ENCODE measurements at places on chromosomes 2 and 18.
A peak's percentile ranks its signal among the peaks of the same experiment; 100 is the strongest.

- no peak for DNase-seq
These were observed 509 bp downstream of the PIEZO2 start for GRCh38 chr18:11148680-11149440.

DNA sequence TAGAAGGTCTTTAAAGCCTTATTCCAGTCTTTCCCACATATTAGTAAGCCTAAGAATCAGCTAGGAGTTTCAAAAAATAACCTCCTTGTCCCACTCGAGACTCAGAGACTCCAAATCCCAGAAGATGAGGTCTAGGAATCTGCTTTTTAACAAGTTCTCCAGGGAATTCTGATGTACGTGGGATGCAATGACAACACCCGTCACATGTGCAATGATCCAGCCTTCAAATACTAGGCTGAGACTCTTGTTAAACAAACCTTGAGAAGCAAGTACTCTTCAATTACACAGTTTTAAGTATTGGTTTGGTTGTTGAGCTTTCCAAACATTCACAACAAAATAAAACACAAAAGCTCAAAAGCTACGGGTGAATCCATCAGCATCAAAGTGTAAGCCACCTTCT is 53.9 kb downstream of the EPG5 start:
- no peak for DNase-seq

DNA sequence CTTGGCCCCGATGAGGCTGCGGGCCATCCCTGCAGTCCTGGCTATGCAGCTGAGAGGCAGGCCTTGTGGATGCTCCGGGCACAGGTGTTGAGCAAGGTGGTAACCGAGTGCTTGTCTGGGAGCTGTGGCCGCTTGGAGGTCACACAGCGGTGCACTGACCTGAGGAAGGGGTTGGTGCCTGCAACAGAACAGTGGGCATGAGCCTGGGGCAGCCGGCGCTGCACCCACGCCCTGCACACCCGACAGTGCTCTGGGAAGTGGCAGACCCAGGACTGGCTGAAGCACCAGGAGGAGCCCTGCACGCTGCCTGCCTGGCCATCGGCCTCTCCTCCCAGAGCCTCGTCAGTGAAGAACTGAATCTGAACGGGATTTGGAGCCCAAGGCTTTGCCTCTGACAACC is 8.2 kb upstream of the POTEE start:
- DNase-seq, result no peak

DNA sequence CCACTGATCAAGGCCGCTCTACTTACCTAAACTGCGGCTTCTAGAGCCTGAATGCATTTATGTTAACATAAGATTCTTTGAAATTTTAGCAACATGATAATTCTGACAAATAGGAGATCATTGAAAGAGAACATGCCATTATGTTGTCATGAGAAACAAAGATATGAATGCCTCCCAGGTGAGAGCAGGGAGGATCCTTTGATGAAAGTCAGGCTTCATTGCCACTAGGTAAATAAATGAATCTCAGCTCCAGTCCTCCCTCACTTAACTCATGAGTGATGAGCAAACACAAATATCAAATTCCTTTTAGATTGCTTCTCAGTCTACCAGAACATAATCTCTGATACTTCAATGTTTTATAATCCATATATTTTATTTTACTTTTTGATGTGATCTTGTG is 463.2 kb upstream of the CDH7 start:
- no peak for DNase-seq

GRCh38 chr2:224948859-224949258 is 93.4 kb downstream of the DOCK10 start:
- peak; percentile 42 for DNase-seq

DNA sequence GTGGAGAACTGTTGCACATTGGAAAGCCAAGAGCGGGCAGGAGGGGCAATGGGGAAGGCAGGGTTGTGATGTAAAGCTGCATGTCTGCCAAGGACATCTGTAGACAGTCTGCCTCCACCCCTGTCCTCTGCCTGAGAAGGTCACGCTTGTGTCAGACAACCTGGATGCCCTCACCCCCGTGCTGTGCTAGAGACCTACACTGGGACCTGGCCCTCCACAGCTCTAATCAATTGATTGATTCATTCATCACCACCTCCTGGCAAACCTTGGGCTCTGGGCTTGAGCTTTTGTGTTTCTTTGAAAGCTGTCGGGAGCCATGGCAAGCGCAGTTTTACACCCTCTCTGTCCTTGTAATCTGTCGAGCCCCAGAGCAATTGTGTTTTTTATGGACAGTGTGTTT is 41.1 kb downstream of the MARCO start:
- DNase-seq, result no peak

- no peak for DNase-seq
These were observed 59.1 kb downstream of the COL6A3 start for GRCh38 chr2:237354892-237355291.

DNA sequence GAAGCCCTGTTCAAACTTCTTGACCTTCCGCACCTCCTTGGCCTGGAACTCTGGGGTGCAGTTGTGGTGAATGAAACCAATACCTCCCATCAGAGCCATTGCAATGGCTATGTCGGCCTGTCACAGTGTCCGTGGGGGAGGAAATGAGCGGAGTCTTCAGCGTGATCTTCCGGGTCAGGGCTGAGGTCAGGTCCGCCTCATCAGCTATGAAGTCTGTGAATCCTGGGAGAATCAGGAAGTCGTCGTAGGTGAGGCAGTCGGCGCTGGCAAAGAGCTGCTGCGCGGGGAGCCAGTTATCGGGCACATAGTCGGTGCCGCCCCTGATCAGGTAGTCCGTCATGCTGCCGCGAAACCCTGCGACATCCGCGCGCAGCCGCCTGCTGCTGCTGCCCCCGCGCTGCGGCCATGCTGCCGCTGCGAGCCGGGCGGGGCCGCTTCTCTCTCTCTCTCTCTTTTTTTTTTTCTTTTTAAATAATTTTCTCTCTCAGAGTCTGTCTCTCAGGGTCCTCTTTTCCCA is 154.1 kb upstream of the ZSWIM2 start:
- DNase-seq, result no peak

DNA sequence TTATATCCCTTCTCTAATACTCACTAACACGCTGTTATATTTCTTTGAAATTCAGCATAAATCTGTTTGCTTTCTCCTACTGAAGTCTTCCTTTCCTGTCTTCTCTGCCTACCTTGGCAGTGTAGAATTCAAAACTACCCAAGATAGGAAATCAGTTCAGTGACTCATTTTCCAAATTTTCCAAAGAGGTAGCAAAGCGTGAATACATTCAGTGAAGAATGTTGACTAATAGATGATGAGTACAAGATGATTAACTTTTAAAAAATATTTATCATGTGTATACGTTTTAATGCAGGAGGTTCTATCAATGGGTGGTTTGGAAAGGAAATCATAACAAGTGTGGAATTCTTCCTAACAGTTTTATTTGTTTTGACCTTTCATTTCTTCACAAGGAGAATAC is 201.9 kb upstream of the SLC8A1 start:
- no peak for DNase-seq

DNA sequence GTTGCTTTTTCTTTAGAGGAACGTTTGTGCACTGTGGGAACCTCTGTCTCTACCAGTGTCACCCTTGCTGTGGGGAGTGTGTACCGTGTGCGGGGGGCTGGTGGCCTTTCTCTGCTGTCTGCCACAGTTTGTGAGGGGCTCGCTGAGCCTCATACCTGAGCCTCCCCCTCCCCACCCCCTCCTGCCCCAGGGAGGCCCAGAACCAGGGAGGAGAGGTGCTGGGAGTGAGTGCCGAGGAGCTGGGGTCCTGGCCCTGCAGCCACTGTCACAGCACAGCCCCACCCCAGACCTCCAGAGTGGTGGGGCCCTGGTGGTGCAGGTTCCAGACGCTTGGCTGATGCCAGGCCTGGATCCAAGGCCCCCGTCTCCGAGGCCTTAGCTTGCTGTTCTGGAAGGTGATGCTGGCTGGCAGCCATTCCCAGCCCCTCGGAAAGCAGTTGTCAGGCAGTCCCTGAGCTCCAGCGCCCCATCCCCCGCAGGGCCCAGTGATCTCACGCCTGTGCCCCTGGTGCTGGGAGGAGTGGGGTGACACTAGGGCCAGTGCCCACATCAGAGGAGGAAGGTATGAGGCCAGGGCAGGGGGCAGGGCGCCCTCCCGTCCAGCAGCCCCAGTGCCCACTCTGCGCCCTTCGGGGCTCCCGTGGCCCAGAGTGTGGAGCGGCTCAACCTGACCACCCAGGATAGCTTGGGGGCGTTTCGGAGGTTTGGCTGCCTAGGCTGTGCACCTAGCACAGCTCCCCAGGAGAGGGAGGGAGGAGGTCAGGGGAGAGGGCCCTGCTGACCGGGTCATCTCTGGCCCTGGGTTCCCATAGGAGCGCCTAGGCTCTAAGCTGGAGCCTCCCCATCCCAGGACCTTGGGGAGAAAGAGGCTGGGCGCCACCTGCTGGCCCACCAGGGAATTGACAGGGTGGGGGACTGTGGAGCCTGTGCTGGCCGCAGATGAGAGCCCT is 53.0 kb upstream of the ALPP start:
- DNase-seq, result peak; percentile 69

DNA sequence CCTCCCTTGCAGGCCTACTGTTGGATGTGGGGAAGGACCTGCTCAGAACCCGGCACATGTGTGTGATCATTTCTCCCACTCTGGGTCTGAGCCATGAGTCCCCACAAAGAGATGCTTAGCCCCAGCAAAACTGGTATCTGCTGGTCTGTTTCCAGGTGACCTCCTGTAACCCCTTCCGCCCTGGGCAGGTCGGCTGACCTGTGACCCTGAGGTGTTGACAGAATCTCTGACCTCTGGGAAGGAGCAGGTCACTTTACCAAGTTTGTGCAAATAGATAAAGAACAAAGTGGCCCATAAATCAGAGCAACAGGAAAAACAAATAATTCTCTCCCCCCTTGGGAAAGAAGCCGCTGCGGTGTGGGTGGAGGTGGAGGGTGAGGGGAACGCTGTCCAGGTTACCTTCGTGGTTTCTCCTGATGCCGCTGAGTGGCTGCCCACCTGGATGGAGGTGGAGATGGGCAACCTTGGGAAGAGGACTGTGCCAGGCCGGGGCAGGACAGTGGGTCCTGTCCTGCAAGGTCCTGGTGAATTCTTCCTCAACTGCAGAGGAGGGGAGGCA is 174.0 kb upstream of the MYCN start:
- DNase-seq, result no peak

GRCh38 chr2:129764376-129765325 is 214.8 kb upstream of the RAB6C start:
- DNase-seq, result no peak

DNA sequence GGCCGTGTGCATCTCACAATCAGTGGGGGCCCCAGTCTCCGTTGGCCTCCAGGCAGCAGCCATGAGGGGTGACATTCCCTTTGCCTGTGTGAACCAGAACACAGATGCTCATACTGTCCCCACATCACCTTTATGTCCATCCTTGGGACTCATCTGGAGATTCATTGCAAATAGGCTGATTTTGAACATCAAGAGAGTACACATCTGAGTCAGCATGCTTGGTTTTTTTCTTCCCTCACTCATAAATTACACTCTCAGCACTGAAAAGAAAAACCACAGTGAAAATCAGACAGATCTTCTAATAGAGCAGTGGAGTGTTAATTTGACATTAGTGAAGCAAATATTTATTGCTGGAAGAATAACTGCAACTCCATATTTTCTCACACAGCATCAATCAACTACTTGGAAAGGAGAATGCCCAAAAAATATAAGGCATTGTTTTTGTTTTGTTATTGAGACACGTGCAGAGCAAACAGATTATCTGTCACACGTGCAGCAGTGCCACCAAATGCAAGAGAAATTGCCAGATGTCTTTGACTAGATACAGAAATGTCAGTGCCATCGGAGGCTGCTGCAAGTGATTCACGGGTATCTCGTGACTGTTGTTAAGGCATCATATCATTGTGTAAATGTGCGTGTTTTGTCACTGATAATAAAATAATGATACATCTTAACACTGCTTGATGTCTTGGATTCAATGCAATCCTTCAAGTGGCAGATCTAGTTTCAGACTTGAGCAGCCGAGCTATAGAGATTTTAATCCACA is 10.9 kb downstream of the APCDD1 start:
- no peak for DNase-seq

DNA sequence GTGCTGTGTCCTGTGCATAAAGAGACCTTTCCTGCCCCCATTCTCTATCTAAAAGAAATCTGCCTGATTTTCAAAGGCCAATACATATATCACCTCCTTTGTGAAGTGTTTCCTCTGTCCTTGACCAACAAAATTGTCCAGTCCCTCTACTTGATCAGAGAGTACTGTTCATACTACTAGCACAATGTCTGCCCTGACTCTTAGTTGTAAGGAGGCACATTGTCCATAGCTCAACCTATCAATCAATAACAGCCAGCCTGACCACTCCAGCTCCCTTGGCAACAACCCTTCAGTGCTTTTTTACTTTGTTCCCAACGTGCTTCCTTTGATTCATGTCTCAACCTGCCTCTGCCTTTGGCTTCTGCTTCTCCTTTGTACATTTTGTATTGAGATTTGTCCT is 398.9 kb downstream of the TRIB2 start:
- no peak for DNase-seq

DNA sequence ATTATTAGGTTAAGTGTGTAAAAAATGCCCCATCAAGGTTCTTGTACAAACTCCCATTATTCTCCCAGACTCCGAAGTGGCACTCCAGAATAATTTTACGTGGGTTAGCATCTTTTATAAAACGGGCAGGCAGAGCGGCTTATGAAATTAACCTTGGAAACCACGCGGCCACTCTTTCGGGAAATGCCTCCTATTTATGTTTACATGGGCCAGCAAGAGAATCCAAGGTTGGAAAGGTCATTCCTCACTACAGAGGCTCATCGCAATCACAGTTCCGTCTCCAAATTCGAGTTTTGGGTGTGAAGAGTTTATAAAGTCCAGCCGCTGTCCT is 1.2 kb upstream of the IMPA2 start:
- no peak for DNase-seq

- DNase-seq, result no peak
These were observed 95.4 kb downstream of the GLI2 start for GRCh38 chr2:120831086-120831485.

- no peak for DNase-seq
These were observed 38.5 kb downstream of the MTERF4 start for GRCh38 chr2:241063587-241063986.

DNA sequence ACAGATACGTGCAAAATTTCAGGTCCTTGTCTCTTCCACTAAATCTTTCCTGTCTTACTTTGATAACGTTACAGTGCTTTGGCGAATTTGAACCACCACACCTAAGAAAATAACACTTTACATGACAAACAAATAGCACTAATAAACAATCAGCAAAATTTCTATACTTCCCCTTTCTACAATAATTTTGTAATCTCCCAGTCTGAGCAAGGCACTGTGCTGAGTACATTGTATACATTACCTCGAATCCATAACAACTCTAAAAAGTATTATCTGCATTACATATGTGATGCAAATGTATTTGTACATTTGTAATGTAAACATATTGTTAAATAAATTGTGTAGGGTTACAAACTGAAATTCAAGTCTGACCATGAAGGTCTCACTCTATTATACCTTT is 49.9 kb downstream of the RTN4 start:
- DNase-seq, result peak; percentile 53

DNA sequence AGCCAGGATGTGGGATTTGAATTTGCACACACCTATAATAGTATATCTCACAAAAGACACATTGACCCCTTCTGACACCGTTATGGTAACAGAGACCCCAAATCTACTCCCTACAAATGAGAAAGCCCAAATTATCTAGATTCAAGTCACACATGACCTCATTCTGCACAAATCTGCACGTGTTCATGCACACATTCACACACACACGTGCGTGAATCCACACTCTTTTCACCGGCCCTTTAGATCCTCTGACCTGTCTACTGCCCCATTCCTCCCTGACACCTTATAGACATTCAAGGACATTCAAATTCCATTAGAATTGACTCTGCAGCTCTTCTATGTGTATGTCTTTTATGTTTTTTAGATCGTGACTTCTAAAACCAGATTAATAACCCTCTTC is 627.8 kb upstream of the ID2 start:
- DNase-seq, result no peak

- DNase-seq, result no peak
These were observed 160.0 kb downstream of the UBE2E3 start for GRCh38 chr2:181140414-181140813.

- DNase-seq, result no peak
These were observed 15.1 kb downstream of the ALLC start for GRCh38 chr2:3672861-3673678.

All from OCI-M1 (cell line).